Mesothelial cell of epicardium (in vitro differentiated cells): ENCODE measurements at places on chromosomes 13 and 19.

DNA sequence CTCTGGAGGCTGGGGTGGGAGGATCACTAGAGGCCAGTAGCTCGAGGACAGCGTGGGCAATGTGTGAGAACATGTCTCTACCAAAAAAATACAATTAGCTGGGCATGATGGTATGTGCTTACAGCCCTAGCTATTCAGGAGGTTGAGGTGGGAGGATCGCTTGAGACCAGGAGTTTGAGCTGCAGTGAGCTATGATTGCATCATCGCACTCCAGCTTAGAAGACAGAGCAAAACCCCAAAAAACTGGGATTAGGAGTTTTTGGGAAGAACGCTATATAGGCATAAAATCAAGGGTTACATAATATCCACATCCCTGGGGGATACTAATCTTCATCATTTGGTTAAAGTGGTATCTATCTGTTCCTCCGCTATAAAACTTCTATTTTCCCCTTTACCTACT, 155.5 kb downstream of the CACNA1A start:
- peaks cover 8% of the 10 kb centered on the region for H3K27me3 ChIP-seq
- no peak overlapping the region for H3K4me3 ChIP-seq
- H3K27ac ChIP-seq: no peak overlapping the region
- H3K36me3 ChIP-seq: no peaks in the 10 kb centered on the region
- DNase-seq: no peak

DNA sequence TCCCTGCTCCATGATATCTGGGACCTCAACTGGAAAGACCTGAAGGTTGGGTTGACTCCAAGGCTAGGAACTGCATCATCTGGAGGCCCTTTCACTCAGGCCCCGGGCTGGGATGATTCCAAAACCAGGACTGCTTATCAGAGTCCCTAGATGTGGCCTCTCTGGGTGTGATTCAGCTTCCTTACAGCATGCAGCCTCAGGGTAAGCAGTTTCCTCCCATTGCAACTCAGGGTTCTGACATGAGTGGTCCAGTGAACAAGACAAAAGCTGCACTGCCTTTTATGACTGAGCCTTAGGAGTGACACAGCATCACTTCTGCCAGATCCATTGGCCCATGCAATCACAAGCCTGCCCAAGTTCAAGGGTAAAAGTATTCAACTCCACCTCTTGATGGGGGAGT, 502.8 kb downstream of the COG6 start:
- H3K27me3 ChIP-seq: peaks cover 4% of the 10 kb centered on the region
- H3K36me3 ChIP-seq: no peaks in the 10 kb centered on the region
- H3K4me3 ChIP-seq: no peak overlapping the region
- no peak overlapping the region for H3K27ac ChIP-seq
- H3K4me1 ChIP-seq: peaks cover 2% of the 10 kb centered on the region

DNA sequence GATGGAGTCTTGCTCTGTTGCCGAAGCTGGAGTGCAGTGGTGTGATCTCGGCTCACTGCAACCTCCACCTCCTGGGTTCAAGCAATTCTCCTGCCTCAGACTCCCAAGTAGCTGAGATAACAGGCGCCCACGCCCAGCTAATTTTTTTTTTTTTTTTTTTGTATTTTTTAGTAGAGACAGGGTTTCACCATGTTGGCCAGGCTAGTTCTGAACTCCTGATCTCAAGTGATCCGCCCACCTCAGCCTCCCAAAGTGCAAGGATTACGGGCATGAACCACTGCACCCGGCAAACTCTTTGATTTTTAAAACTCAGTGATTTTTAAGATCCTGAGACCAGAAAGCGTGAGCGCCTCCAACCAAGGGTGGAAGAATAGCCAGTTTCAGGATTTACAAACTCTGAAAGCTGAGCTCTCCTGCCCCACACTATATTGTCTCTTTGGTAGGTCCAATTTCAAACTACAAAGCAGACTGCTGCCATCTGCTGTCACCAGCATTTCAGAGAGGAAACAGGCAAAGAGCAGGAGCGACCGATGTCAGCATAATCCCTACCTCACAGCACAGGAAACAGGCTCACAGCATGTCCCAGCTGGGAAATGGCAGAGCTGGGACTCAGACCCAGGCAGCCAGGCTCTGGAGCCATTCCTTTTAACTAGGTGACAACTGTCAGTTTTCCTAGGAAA, 9.2 kb downstream of the NOSIP start:
- H3K27ac ChIP-seq: no peak overlapping the region
- no peak for DNase-seq
- H3K4me1 ChIP-seq: peaks cover 8% of the 10 kb centered on the region
- no peak overlapping the region for H3K4me3 ChIP-seq
- H3K27me3 ChIP-seq: no peaks in the 10 kb centered on the region

GRCh38 chr19:3216874-3217273, 7.6 kb upstream of the CELF5 start:
- DNase-seq: no peak
- H3K4me3 ChIP-seq: no peak overlapping the region
- H3K27me3 ChIP-seq: peaks cover 11% of the 10 kb centered on the region
- H3K27ac ChIP-seq: no peak overlapping the region

- H3K4me1 ChIP-seq: peaks cover 19% of the 10 kb centered on the region
- H3K4me3 ChIP-seq: peak overlapping the region; percentile 84
- DNase-seq: no peak
- no peaks in the 10 kb centered on the region for H3K27me3 ChIP-seq
- H3K36me3 ChIP-seq: no peaks in the 10 kb centered on the region
- peak overlapping the region; percentile 99 for H3K27ac ChIP-seq
Observed at GRCh38 chr19:681029-682019, 5.1 kb downstream of the FSTL3 start.
